ENCODE measurements at places on chromosomes 1 and 21.

DNA sequence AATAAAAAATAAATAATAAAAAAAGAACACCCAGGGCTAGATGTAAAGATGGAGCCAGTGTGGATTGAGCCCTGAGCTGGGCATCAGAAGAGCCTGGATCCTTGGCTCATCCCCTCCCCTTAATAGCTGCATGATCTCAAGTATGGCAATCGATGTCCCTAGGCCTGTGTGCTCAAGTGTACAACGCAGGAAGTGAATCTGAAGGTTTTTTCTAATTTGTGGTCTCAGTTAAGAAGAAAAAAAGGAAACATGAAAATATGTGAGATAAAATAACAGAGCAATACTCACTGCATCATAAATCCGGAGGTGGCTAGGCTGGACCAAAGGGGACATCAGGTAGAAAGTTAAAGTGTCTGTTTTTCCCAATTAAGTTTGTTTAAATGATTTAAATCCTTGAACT, 47.3 kb upstream of the SLC44A3 start:
- no peak for DNase-seq

DNA sequence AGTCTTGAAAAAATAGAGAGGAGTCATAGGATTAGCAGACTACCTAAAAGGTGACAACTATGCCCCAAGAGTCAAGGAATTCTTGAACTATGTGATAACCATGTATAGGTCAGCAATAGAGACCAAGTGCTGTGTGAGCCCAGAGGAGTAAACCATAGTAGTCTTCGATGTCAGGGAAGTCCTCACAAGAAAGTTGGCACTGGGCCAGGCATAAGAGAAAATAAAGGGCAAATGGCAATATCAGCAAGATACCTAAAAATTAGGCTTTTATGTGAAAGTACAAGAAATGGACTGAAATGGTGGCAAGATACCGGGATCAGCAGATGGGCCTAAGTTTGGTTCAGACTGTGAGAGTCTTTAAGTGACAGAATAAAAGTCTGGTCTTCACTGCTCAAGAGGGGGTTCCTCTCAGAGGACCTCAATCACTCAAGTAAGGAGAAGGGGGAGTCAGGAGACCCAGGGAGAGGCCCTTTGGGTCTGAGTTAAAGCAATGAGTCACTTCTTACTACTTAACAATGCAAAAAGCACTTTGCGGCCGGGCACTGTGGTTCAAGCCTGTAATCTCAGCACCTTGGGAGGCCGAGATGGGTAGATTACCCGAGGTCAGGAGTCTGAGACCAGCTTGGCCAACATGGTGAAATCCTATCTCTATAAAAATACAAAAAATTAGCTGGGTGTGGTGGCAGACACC, 95.0 kb downstream of the TEX35 start:
- no peak for DNase-seq

GRCh38 chr1:226772446-226773139, 33.5 kb upstream of the ITPKB start:
- DNase-seq: no peak

DNA sequence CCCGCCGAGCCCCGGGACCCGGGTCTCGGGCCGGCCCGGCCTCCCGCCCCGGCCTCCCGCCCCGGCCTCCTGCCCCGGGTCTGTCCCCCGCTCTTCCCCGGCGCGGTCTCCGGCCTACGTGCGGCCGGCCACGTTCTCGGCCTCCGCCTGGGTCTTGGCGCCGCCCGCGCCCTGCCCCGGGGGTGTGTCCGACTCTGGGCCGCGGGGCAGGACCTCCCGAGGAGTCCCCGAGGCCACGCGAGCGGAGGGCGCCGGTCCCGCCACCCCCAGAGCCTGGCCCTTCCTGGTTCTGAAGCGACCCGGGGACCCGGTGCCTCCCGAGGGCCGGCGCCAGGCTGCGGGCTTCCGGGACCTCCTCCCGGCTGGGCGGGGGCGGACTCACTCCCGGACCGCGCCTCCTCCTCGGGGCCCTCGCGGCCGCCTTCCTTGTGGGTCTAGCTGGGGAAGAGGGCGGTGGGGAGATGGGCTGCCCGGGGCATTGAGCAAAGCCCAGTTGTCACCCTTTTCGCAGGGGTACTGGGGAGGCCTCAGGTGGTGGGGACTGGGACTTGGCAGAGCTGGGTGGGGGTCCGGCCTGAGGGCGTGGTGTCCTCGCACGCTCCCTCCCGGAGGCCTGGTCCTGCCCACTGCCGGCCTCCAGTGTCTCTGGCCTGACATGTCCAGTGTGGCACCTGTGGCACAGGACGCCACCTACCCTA, 558 bp downstream of the PFKL start:
- DNase-seq: no peak

GRCh38 chr1:37692834-37693175, 489 bp downstream of the CDCA8 start:
- no peak for DNase-seq

- DNase-seq: no peak
These were observed 386.3 kb upstream of the BEND5 start for GRCh38 chr1:49163031-49163430.

GRCh38 chr1:164272156-164272555, 286.8 kb upstream of the PBX1 start:
- no peak for DNase-seq

- no peak for DNase-seq
These were observed 104.1 kb downstream of the CDC42BPA start for GRCh38 chr1:227214207-227214606.

- no peak for DNase-seq
These were observed 15.0 kb upstream of the PSMB2 start for GRCh38 chr1:35656148-35656862.

- DNase-seq: no peak
These were observed 55.9 kb downstream of the SETD4 start for GRCh38 chr21:36004441-36004840.

DNA sequence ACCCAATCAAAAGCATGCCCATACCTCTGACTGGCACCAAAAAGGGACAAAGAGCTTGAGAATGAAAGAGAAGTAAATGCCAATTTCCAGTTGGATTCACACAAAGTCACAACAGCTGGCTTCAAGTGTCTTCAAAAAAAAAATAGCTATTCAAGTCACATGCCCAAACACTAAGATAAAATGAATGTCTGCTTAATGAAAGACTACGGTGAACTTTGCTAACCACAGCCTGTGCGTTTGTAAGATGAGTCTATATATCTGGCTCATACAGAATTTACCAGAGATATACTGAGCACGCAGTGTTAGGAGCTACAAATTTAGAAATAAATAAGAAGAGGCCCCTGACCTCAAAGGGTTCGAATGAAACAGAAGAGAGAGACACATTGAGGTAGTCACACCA, 73.2 kb downstream of the DAB1 start:
- no peak for DNase-seq

GRCh38 chr1:199404976-199405375, 622.5 kb upstream of the NR5A2 start:
- DNase-seq: no peak

DNA sequence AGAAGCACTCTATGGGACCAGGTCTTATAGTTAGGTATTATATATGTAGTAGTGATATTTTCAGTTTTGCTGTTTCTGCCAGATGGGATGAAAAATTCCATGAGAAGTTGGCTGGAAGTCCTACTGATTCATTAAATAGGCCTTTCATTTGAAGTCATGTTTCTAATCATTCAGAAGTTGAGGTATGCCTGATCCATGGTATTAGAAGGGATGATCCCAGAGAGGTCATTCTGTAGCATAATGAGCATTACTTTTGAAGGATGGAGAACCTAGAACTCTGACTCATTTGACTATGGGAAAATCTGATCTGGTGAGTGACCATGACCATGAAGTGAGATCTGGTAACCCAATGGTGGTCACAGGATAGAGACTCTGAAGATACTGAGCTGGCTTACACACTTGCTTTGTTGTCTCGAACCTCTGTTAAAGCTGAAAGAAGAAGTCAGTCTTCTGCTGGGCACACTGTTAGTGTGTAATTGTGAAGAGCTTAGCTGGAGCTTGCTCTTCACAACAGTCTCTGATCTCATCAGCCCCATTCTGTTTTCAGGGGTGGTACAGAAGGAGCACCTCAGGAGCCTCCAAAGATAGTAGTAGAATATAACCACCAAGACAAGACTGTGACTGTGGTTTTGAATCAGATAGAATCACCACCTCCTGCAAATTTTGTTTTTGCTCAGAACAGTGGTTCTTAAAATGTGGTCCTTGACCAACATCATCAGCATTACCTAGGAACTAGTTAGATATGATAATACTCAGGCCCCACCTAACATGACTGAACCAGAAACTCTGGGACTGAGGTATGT, 9.0 kb downstream of the MGST3 start:
- no peak for DNase-seq

DNA sequence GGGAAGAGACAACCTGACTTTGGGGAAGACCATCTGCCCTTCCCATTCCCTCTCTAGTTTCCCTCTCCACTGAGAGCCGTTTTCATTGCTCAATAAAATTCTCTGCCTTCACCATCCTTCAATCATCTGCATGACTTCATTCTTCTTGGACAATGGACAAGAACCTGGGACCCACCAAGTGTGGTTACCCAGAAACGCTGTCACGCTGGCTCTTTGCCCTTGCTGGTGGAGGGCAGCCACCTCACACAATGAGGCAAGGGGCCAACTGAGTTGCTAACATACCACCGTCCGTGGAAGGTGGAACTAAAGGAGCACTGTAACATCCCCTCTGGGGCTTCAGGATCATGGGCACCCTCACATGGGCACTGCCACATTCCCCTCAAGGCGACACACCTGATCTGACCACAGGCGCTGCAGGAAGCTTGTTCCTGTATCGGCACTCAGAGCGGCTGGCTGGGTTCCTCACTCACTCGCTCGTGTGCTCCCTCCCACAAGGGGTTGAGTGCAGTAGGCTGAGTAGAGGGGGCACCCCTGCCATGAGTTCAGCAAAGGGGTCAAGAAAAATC, 652.4 kb downstream of the PLPP3 start:
- no peak for DNase-seq

DNA sequence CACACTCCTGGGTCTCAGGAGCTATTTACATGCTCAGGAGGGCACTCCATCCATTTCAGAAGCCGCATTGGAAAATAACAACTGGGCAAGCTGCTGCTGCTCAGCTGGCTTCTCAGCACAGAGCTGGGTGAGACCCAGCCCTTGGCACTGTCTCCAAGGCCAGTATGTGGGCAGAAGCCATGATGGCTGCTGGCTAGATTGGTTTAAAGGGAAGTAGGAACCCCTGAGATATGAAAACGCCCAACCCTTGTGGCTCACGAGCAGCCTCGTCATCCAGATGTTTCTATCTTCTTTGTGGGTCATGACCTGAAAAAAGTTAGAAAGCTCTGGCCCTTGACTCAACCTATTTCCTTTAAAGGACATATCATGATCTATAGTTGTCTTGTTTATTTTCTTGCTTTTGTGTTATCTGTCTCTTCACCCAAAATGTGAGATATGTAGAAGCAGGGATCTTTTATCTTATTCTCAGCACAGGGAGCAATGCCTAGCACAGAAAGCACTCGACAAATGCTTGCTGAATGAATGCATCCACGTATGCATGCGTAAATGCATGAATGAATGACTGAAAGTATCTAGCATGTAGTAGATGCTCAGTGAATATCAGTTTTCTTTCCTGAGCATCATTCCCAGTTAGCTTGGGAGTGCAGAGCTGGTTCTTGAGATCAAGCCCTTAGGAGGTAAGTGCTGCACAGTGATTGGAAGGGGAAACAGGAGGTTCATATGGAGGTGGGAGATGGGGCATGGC, 11.6 kb downstream of the MYBPH start:
- no peak for DNase-seq

- no peak for DNase-seq
These were observed 149.8 kb downstream of the ZZZ3 start for GRCh38 chr1:77532641-77533040.

DNA sequence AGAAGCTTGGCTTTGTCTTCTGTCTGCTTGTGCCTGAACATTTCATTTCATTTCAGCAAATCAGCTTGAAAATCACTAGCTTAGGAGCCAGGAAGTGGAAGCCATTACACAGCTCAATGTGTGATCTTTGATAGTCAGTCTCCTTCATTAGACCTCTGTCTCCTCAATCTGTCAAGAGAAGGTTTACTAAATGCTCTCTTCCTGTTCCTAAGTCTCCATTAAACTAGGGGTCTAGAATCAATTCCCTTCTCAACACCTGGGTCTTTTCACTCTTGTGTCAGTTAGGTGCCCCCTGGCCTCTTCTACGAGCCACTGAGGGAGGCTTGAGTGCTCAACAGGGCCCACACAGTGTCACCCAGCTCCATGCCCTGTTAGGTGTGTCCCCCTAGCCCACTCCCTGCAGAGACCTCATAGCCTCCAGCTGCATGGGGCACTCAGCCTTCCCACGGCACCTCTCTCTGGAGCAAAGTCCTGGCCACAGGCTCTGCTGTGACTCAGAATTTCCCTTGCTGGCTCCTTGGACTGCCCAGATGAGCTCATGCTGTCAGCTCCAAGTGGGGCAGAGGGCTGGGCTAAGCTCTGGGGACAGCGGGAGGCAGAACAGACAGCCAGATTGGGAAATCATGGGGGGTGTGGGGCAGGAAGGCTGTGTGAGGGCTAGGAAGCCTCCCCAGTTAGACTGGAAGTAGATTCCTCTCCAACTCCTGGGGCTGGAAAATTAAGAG, 115.7 kb upstream of the IPO9 start:
- DNase-seq: no peak

DNA sequence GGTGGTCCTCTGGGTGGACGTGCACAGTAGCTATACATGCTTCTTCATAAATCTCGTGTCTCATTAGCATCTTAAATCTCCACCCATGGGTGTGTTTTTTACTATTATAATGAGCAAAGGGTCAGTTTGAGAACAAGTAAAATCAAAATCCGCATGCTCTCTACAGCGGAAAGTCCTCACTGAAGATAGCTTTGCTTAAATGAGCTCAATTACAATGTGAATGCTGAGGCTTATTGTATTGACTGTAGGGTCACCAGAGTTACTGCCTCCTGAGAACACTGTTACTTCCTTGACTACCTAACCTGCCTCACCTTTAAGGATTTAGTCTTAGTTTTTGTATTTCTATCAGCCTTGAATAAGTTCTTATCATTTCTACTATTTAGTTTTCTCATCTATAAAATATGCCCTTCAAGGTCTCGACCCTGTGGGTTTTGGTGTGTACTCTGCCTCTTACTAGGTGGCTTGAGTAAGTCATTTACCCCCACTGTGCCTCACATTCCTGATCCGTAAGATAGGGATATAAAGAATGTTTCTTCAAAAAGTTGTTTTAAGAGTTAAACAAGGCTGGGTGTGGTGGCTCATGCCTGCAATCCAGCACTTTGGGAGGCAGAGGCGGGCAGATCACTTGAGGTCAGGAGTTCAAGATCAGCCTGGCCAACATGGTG, 7.9 kb downstream of the SLAMF7 start:
- no peak for DNase-seq

DNA sequence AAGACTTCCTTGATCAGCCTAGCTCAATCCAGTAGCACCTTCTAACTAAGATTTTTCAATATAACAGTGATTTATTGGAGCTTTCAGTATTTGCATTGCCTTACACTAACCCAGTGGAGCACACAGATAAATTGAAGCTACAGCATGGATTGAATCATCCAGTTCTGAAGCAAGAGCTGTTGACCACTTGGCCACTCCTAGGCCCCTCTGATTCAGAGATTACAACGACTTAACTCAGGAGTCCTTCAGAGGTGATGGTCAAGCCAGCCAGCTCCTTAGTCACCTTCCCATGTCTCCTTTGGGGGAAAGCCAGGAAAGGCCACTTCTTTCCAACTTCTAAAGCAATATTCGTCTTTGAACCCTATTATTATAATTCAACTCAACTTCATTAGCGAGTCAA, 151.8 kb downstream of the TENT5C start:
- no peak for DNase-seq
